ENCODE measurements at places on chromosomes 13 and 19.

- no peak for DNase-seq
Measured at GRCh38 chr13:98564204-98564603, 12.7 kb downstream of the STK24 start.

DNA sequence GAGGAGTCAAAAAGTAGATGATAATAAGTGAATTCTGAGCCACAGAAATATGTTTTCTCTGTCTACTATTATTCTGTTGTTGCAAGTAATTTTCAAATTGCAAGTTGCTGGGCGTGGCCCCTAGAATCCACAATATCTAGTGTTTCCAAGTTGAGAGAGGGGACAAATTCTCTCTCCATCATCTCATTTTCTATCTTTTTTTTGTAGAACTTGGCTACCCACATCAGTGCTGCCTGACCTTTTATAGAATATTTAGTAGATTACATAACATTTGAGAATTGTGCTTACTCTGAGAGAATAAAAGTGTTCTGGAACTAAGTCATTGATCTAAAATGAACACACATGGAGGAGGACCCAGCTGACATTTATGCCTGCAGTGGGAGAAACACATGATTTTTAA is 110.9 kb upstream of the CSNK1A1L start:
- DNase-seq = no peak

DNA sequence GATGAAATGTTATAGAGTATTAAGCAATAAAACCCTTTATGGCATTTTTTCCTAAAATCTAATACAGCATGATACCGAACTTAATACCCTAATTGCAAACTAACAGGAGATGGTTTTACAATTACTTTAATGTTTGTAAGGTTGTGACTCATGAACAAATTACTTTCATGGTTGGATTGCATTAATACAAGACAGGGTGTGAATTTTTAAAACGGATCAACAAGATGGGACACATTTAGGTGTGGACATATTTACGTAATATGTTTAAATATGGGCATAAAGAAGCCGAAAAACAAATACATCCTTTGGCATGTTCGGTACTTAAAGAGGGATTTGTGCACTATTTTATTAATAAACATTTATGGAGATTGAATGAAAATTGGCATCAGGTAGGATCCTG is 168.3 kb upstream of the SPRY2 start:
- DNase-seq = no peak

DNA sequence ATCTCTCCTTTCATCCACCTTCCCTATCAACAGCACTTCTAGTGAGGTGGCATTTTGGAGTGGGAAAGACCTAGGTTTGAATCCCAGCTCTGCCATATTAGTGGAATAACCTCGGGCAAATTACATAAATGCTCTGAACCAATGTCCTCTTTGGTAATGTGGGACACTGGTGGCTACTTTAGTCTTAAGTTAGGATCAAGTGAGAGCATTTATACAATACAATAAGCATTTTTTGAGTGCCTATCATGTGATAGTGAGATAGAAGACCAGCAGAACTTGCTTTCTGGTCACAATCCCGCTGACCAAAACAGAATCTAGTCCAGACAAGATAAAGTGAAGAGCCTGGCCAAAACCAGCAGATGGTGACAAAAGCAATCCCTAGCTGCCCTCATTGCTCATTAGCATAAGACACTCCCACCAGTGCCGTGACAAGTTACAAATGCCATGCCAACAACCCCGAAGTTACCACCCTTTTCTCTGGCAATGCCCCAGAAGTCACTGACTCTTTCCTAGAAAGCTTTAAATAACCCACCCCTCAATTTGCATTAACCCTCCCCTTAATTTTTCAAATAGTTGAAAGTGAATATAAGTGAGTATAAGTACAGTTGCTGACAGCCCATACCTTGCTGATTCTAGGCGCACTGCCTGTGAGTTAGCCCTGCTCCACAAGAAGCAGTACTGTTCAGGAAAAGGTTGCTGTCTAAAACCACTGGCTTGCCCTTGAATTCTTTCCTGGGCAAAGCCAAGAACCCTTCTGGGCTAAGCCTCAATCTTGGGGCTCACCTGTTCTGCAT is 28.9 kb upstream of the KPNA3 start:
- no peak for DNase-seq

GRCh38 chr13:75486146-75487062 is 4.4 kb upstream of the TBC1D4 start:
- no peak for DNase-seq

GRCh38 chr13:88235441-88235840 is 564.3 kb downstream of the SLITRK5 start:
- DNase-seq = no peak

- no peak for DNase-seq
Measured at GRCh38 chr13:21747456-21747855, 76.6 kb downstream of the FGF9 start.

GRCh38 chr13:28819735-28820098 is 422 bp upstream of the MTUS2 start:
- peak; percentile 50 for DNase-seq

GRCh38 chr13:110562036-110562597 is 595 bp upstream of the RAB20 start:
- peak; percentile 22 for DNase-seq

All from thyroid gland (tissue), 4 donors.